Colonic mucosa (tissue), 4 donors: ENCODE measurements at places on chromosomes 12 and 14.

- DNase-seq, result no peak
These were observed 1.3 kb downstream of the ASCL1 start for GRCh38 chr12:102958830-102959176.

- DNase-seq, result peak; percentile 87
These were observed 895 bp upstream of the CCDC88C start for GRCh38 chr14:91418387-91419043.

DNA sequence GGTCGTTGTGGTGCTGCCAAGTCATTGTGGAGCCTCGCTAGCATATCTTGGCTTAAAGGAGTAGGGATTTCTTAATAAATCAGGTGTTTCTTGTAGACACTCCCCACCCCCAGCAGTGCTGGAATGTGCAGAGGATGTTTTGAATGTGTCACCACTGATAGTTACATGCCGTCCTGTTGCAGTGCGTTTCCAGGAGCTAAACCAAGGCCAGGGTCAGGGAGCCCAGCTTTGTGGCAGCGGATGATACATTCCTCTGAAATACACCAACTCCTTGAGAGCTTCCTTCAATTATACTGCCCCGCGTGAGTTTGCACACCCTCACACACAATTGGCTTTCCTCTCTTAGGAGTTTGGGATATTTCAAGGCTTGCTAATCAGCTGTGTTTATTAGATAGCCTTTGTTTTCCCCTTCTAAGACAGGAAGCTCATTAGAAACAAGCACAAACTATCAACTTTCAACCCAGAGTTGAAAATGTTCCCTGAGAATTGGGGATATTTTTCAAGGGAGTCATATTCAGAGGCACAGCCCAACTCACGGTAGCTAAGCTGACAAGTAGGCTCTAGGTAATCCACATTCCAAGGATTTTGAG is 154.9 kb downstream of the C12orf75 start:
- DNase-seq, result no peak

DNA sequence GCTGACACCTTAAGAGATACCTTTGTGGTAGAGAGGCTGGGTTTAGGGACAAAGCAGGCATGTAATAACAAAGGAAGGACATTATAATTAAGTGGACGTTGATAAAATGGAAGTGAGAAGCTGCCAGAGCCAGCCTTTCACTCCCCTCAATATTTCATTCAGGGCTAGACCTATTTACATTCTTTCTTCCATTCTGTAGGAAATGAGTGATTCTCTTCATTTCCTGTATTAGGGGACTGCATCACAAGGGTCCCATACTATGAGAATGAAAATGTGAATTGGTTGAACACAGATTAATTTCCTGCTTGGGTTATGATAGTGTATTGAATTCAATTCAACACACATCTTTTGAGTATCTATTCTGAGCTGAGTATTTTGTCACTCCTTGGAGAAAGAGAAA is 143.0 kb downstream of the OTOGL start:
- DNase-seq, result no peak

DNA sequence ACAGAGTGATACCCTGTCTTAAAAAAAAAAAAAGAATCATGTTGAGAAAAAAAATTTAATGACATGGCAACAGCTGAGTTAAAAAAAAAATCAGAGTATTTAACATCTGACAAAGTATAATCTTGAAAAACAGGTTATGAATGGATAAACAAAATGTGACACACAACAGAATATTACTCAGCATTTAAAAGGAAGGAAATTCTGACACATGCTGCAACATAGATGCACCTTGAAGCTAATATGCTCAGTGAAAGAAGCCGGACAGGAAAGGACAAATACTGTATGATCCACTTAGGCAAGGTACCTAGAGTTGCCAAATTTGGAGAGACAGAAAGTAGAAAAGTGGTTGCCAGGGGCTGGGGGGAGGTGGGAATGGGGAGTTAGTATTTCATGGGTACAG is 19.4 kb upstream of the EIF2B2 start:
- DNase-seq, result no peak

DNA sequence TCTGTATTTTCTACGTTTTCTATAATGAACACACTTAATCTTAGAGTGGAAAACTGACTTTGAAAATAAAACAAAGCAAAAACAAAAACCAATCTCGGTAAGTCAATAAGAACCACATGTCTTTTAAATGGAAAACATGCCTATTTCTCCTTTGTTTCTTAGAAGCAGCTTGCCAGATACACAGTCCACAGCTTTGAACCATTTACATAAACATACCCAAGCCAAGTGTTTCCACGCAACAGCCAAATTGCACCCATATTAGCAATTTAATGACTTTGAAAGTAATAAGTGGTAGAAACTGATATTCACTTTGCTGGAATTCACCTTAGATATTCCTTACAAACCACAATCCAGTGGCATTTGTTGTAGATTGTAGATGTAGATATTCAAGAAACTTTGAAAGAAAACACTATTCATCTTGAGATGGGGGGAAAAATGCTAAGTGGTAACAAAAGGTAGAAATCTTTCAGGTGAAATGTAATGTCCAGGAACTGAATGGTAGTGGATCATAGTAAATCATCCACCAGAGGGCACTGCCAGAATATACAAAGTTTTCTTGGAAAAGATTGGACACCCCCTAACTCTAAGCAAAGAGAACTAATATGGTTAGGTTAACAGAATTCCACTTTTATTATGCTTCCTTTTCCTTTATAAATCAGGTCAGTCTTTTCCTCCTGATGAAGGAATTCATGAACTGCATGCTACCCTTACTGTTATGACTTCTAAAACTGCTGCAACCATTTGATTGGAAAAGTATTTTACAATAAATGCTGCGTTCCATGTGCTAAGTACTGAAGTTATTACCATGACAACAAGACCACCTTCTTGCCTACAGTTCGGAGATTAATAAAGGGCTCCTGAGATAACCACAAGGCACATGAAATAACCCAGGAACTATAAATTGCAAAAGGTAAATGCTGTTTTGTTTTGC is 69.8 kb downstream of the RERG start:
- DNase-seq, result no peak

DNA sequence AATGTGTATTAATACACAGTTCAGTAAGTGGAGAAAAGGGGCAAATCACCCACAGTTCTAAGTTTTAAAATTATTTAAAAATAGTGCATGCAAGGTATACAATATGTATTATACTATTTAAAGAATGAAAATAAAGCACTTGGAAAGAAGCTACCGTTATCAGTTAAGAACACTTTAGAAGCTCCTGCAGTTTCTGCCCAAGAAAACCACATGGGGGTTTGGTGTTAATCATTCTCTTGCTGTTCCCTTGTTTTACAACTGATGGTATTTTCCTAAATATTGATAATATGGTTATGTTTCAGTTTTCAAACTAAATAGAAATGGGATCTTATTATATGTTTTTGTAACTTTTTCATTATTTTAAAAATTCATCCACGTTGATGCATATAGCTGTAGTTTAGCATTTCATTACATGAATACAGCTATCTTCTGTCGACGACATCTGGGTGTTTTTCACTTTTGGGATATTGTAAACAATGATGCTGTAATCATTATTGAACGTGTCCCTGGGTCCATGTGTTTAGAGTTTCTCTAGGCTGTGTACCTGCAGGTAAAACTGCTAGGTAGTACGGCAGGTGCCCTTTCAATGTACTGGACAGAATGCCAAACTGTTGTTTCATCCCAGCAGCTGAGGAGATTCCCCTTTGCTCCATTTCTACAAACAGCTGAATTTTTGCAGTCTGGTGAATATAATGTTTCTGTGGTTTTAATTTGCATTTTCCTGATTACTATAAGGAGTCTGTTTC is 64.1 kb downstream of the APPL2 start:
- no peak for DNase-seq

- DNase-seq, result no peak
These were observed 173.6 kb downstream of the ETV6 start for GRCh38 chr12:11823043-11823442.

- no peak for DNase-seq
These were observed 12.2 kb downstream of the RPH3A start for GRCh38 chr12:112803620-112804282.

DNA sequence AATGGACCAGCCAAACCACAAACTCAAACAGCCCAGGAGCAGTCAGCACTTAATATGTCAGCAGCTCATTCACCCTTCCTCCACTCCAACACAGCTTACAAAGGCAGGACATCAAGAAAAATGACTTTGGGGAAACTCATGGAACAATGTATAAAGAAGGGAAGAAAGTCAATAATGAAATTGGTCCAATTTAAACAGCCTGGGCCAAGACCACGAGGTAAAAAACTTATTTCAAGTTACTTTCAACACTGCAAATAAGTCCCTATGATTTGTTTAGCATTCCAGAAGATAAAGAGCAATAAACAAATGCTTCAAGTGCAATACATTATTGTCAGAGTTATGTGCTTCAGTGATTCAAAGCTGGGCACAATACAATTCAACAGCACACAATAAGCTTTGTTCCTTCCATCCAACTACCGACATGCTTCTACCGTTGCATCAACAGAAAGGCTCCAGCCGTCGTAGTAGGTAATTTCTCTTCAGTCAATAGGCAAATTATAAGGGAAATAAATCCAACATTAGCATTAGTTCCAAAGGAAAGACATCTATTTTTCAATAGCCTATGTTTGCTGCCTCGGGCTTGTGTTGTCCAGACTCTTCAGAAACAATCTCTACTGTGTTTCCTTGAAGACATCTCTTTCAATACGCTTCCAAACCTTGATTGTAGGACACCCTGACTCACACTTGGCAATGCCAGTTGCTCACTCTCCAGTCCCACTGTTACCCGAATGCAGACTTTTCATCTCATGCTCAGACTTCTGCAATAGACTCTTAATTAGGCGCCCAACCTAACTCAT is 225.7 kb downstream of the NUAK1 start:
- DNase-seq, result no peak

DNA sequence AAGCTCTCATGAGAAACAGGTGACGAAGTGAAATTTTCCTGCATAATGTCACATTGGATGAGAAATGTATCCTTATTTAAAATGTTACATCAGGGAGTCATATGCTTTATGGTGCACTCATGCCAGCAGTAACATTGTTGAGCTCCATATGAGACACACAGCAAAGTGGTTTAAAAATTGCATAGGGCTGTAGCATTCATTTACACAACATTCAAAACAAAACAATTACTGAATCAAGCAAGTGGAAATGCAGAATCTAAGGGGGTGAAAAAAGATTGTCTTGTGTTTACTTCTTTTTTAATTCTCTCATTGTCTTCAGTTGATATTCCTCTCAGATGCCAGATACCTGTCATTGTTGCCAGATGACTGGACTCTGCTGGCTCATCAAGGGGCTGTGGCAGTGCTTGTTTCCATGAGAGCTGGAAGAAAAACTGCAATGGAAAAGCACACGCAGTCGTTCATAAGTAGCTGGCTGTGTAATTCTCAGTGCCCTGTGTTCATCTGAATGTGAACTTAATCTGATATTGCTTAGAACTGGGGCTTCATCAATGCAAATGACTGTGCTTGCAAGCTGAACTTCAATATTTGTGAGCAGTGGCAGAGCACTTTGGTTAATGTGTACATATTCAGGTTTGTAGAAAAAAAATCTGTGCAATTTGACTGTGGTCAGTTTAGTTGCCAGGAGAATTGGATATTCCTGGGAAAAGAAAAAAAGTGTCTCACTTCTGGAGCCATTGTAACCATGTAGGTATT is 305.6 kb downstream of the RAD51B start:
- no peak for DNase-seq

DNA sequence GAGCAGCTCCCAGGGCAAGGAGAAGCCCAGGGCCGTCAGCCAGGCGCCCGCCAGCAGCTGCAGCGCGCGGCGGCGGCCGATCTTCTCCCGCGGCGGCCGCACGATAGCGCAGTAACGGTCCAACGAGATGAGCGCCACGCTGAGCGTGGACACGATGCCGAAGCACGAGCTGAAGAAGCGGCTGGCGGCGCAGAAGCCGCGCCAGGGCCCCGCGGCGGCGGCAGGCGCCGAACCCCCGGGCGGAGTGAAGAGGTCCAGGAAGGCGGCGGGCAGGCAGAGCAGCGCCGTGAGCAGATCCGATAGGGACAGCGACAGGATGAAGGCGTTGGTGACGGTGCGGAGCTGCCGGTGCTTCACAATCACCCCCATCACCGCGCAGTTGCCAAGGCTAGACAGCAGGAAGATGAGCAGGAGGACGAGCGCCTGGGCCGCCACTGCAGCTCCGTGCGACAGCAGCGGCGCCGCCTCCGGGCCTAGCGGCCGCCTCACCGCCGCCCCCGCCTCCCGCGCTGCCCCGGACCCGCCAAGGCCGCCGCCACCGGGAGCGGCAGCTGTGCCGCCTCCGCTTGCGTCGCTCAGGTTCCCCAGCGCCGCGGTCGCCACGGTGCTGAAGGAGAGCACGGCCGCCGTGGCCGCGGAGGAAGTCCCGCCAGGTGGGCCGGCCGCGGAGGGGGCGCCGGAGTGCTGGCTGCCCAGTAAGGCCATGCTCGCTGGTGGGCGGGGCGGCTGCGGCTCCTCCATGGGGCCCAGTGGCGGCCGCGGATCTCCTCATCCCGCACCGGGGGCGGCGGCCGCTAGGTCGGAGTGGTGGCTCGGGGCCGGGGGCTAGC is 479 bp downstream of the GPR135 start:
- peak; percentile 56 for DNase-seq

DNA sequence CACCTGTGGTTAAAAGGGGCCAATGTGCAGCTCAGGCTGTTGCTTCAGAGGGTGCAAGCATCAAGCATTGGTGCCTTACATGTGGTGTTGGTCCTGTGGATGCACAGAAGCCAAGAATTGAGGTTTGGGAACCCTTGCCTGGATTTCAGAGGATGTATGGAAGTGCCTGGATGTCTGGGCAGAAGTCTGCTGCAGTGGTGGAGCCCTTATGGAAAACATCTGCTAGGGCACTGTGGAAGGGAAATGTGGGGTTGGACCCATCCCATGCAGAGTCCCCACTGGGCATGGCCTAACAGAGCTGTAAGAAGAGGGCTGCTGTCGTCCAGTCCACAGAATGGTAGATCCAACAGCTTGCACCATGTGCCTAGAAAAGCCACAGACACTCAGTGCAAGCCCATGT is 36.6 kb downstream of the PCNX1 start:
- no peak for DNase-seq

GRCh38 chr12:1184402-1184801 is 193.4 kb downstream of the ERC1 start:
- no peak for DNase-seq

- DNase-seq, result no peak
These were observed 47.2 kb downstream of the ATL1 start for GRCh38 chr14:50607181-50607580.

DNA sequence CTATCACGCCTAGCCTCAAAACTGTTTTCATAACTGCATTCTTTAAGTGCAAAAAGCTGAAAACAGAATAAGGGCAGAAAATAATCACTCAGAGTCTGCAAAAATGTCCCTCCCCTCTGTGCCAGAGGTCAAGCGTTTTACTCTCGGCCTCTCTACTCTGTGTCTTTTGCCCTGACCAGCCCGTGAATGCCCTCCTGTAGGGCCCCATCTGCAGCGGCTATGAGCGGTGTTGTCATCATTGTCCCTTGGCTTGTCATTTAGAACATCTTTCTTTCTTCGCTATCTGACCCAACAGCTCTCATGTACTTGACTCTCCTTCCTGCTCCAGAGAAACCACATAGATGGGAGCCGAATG is 21.7 kb downstream of the ELK3 start:
- no peak for DNase-seq

- peak; percentile 68 for DNase-seq
These were observed 17.6 kb upstream of the EID3 start for GRCh38 chr12:104285740-104286515.

- DNase-seq, result no peak
These were observed 22.4 kb downstream of the ARHGAP5 start for GRCh38 chr14:32099473-32099872.
